ENCODE measurements at places on chromosomes 6 and 20.

DNA sequence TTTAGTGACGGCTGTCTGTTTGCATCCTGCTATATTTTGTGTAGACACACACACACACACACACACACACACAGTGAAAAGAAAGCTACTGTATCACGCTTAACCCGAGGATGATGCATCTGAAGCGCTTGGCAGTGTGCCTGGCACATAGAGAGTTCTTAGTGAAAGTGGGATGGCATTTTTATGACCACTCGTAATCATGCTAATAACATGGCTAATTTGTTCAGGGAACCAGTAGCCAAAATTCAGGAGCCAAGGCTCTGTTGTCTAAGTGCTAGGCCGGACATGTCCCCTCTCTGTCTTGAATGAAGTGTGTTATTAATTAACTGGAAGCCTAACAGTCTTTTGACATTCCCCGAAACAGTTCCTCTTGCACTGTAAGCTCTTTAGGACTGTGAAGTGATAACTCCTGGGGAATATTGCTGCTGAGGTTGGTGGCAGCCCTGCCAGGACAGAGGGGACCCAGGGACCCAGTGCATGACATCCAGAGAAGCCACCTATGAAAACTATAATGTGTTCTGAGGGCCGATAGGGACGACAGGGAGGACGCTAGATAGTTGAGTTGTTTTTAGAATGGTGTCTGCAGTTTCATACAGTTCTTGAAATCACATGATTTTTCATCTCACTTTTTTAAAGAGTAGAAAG, 45.0 kb upstream of the IRF4 start:
- DNase-seq: no peak

- DNase-seq: no peak
Measured at GRCh38 chr20:16378712-16379370, 194.4 kb downstream of the KIF16B start.

GRCh38 chr6:21078497-21078896, 515.1 kb upstream of the SOX4 start:
- no peak for DNase-seq

- DNase-seq: no peak
Measured at GRCh38 chr6:81906041-81906440, 153.6 kb upstream of the TENT5A start.

GRCh38 chr6:88842320-88842719, 121.1 kb downstream of the RNGTT start:
- DNase-seq: no peak

DNA sequence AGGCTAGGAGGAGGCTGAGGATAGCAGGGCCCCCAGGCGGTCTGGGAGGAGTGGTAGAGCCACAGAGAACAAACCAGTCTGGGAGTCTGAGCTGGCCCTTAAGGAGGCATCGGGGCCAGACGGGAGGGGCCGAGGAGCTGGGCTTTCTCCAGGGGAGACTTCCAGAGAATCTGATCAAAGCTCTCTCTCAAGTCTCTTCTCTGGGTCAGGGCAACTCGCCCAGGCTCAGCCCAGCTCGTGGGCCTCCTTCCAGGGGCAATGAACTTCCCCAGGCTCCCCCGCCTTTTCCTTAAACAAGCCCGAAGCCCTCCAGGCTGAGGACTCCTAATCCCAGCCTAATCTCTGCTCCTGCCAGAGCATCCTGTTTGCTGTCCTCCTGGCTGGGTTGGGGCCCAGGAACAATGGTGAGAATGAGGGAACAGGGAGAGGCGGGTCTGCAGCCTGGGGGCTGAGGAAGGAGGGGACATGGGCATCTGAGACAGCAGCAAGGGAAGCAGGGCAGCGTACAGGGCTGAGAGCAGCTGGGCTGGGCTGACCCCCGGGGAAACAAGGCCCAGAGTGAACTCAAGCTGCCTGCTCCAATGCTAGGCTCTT, 173.6 kb downstream of the ANKRD60 start:
- DNase-seq: no peak

GRCh38 chr20:33311996-33312395, 29.0 kb downstream of the BPIFB1 start:
- no peak for DNase-seq

DNA sequence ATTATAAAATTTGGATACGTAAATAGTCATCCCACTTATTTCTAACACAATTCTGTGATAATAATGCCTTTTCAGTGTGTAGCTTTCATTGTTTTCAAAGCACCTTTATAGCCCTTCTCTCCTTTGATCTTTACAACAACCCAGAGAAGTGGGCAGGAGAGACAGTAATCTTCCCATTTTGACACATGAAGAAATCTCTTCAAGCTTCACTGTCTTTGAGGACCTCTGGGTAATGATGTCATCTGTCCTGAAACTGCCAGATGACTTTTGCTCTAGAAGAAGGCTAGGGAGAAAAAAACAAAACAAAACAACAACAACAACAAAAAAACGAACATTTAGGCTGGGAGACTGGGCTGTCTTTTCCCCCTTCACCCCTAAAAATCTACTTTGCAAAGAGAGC, 203.0 kb downstream of the KCNQ5 start:
- DNase-seq: no peak

- DNase-seq: no peak
Measured at GRCh38 chr20:39108746-39109145, 146.6 kb downstream of the DHX35 start.

DNA sequence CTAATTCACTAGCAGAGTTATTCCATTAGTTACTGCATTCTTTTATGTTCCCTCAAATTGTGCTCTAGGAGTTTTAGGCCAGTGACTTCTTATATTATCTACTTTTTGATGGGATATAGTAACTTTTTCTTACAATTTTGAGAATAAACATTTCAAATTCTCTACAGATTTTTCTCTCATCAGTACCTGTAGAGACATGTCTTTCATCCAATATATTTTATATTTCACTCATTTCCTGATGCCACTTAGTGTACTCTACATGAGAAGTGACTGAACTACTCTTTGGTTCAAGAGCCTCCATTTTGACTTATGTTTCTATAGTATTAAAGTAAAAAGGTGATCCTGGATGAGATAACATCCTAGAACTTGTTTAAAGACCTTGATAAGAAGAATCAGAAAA, 108.5 kb downstream of the ELOVL4 start:
- no peak for DNase-seq
